Natural killer cell treated with Interleukin-12 subunit alpha and Interleukin-12 subunit beta and Interleukin-15 and Interleukin-18, amount 100 ng/mL, for 72 hours (primary cell): ENCODE measurements at places on chromosomes 13 and 19.

- no peak for DNase-seq
Observed at GRCh38 chr13:28161370-28161769, 23.0 kb downstream of the PAN3 start.

DNA sequence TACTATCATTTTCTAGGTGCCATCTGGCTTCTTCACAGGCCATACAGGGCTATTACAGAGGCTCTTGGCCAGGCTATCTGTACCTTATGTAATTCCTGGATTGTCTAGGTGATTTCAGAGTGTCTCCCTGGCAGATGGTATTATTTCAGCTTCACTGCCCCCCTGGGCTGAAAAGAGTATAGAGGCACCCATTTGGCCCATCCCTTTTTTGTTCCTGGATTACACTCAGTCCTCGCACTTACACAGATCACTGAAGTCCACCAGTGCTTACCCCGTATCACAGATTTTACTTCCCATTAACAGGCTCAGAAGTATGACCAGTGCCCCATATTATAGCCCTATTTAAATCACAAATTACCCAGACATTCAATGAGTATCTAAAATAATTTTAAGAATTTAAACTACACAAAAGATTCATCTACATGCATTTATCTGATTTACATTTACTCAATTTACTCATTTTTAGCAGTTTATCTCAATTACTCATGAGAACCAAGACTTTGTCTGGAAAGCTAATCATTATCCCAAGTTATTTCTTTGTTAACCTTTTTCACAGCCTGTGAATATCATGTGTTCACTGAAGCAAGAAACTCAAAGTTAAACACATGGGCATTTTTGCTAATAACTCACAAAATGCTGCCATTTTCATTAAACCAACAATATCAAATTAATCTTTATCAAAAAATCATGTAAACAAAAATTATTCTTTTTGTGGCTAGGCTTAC, 121.0 kb downstream of the PCDH20 start:
- no peak for DNase-seq

DNA sequence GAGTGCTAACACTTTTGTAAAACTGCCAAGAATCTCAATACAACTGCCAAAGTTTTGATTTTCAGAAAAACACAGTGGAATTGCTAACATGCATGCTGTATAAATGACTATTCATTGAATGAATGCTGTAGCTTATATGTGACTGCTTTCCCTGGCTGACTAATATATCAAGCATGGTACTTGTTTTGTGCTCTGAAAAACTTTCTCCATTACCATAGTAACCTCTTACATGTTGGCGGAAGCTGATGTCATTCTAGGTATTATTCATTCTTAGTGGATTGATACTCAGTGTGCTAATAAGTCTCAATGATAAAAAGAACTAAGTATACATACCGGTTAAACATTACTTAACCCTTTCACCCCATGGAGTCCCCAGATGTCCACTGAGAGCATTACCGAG, 166.1 kb upstream of the MYO16 start:
- no peak for DNase-seq

- DNase-seq: no peak
Observed at GRCh38 chr13:100493418-100493817, 95.2 kb downstream of the GGACT start.

- DNase-seq: no peak
Observed at GRCh38 chr13:112802802-112803195, 113.0 kb downstream of the ATP11A start.

DNA sequence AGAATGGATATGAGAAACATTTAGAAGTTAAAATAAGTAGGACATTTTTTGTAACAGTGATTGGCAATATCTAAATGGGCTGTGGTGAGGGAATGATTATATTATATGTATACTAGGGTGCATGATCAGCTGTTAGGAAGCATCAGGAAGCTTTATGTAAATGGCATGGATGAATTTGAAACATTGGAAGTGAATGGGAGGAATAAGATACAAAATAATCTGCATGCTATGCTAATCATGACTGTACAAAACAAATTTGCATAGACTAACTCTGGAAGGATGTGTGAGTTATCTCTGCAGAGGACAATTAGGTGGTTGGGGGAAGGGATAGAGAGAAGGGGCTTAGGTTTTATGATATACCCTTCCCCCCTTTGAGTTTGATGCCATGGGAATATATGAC, 156.5 kb downstream of the MTUS2 start:
- DNase-seq: no peak

DNA sequence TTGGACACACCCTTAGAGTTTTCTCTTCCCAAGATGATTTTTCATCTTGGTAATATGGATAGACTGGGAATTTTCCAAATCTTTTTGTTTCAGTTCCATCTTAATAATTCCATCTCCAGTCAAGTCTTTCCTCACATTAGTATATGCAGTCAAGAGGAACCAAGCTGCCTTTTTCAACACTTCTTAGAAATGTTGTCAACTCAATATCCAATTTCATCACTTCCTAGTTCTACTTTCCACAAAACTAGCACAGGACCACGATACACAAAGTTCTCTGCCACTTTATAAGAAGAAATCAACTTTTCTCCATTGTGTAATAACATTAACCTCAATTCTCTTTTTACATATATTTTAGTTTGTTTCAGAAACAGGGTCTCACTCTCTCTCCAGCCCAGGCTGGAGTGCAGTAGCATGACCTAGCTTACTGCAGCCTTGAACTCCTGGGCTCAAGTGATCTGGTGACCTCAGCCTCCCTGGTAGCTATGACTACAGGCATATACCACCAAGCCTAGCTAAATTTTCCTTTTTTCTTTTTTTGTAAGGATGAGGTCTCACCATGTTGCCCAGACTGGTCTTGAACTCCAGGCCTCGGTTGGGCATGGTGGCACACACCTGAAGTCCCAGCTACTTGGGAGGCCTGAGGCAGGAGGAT, 15.5 kb downstream of the ZNF443 start:
- DNase-seq: no peak
